ENCODE measurements at places on chromosomes 6 and 20.

GRCh38 chr6:1296542-1296941, 15.4 kb upstream of the FOXQ1 start:
- no peak overlapping the region for H3K4me3 ChIP-seq
- H3K36me3 ChIP-seq = no peaks in the 10 kb centered on the region
- H3K27ac ChIP-seq = no peak overlapping the region

DNA sequence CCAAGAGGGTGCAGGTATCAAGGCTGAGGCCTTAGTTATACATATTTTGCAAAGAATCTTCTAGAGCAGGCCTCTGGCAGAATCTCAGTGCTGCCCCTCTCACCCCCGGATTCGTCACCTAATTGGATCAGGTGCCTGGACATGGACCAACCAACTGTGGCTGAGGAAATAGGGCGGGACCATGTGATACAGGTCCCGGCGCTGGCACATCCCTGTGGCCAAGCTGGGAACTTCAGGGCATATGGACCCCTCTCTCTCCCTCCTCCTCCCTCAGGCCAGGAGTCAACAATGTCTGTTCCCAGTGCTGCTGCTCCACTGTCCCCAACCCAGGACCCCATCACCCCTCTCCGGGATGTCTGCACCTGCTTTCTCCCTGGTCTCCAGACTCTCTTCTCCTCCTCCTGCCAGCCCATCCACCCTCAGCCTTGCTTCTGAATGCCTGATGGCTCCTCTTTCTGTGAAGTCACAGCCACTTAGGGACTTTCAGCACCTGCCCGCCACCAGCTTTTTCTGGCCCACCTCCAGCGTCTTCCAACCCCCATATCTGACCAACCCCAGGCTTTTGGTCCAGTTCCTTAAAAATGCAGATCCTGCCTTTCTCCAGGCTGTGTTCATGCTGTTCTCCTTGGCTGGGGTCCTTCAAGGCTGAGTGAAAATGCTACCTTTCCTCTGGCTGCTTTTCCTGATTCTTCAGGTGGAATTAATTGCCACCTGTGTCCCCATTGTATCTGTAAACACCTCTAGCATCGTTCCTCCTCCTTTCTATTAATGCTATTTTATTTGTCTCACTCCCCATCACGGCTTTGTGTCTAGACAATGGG, 19.0 kb upstream of the MLN start:
- no peak for DNase-seq
- no peak overlapping the region for H3K4me3 ChIP-seq
- no peaks in the 10 kb centered on the region for H3K27me3 ChIP-seq
- H3K4me1 ChIP-seq = no peaks in the 10 kb centered on the region
- H3K27ac ChIP-seq = no peak overlapping the region

GRCh38 chr6:84517741-84518530, 246.5 kb downstream of the TBX18 start:
- no peak overlapping the region for H3K4me3 ChIP-seq
- DNase-seq = no peak
- H3K27ac ChIP-seq = no peak overlapping the region

DNA sequence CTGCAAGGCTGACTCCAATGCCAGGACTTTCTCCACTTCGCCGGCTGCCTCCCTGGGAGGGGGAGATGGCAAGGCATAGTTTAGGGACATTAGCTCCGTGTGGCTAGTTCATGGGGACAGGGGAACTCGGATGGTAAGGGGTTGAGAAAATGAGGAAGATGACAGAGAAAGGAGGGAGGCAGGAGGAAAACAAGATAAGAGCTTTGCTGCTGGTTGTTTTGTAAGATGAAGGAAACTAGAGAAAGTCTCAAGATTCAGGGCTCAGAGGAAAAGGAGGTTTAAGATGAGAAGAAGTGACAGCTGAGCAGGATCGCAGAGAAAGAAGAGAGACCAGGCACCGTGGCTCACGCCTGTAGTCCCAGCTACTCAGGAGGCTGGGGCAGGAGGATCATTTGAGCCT, 180.9 kb upstream of the RREB1 start:
- no peak overlapping the region for H3K4me3 ChIP-seq
- no peaks in the 10 kb centered on the region for H3K4me1 ChIP-seq
- H3K27ac ChIP-seq = no peak overlapping the region

GRCh38 chr20:37295001-37295400, 5.5 kb downstream of the MANBAL start:
- H3K27ac ChIP-seq = peak overlapping the region; percentile 81
- no peaks in the 10 kb centered on the region for H3K27me3 ChIP-seq
- H3K4me3 ChIP-seq = no peak overlapping the region
- H3K36me3 ChIP-seq = no peaks in the 10 kb centered on the region
- DNase-seq = no peak
- H3K4me1 ChIP-seq = peaks cover 23% of the 10 kb centered on the region

GRCh38 chr6:36526066-36526465, 21.2 kb downstream of the STK38 start:
- H3K4me3 ChIP-seq = no peak overlapping the region
- H3K4me1 ChIP-seq = no peaks in the 10 kb centered on the region
- H3K27ac ChIP-seq = no peak overlapping the region
- no peaks in the 10 kb centered on the region for H3K27me3 ChIP-seq

DNA sequence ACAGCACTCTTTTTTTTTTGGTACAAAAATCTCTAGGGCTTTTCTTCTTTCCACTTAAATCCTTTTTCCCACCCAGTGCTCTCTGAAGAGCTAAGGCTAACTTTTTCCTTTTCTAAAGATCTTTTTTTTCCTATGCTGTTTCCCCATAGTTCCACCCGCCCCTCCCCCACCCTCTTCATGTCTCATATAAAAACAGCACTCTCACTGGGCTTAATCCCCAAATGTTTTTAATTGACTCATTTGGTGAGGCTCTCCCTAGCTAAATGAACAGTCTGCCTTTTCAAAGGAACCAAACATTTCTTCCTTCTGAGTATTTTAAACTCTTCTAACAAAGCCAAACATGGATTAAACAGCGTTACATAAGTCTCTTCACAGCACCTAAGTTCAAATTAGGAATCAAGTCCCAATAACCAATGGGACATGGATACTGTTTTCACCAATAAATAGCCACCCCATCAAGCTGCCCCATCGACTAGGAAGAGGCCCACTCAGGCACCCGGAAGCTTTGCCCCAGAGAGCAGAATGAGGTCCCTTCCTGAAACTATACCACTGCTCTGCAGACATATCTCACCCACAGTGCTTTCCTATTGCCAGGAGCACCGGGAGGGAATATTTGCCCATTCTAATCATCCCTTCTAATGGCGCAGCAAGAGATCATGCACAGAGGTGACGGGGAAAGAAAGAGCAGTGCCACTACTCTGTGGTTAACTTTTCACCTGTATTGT, 63.7 kb downstream of the ATXN1 start:
- DNase-seq = no peak
- no peaks in the 10 kb centered on the region for H3K4me1 ChIP-seq
- H3K27me3 ChIP-seq = no peaks in the 10 kb centered on the region
- H3K4me3 ChIP-seq = no peak overlapping the region
- H3K36me3 ChIP-seq = no peaks in the 10 kb centered on the region
- H3K27ac ChIP-seq = no peak overlapping the region

- H3K27me3 ChIP-seq = no peaks in the 10 kb centered on the region
- no peaks in the 10 kb centered on the region for H3K4me1 ChIP-seq
- H3K4me3 ChIP-seq = no peak overlapping the region
- no peak for DNase-seq
Observed at GRCh38 chr6:131226459-131227157, 91.3 kb downstream of the AKAP7 start.

DNA sequence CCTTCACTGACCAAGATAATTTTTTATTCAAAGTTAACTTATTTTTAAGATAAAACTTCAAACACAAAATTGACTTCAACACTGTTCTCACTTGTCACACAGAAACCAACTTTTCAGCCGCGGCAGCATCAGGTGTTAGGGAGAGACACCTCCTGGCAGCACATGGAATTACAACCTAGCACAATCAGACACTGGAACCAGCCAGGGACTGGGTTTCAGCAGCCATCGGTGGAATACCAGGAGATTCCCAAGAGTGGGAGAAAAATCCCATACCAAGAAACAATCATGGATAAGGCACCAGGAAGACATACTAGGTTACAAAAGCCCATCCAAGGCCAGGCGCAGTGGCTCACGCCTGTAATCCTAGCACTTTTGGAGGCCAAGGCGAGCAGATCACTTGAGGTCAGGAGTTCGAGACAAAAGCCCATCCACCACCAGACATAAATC, 70.0 kb downstream of the SNX5 start:
- peak; percentile 76 for DNase-seq
- no peaks in the 10 kb centered on the region for H3K36me3 ChIP-seq
- H3K27ac ChIP-seq = no peak overlapping the region
- no peak overlapping the region for H3K4me3 ChIP-seq
- H3K27me3 ChIP-seq = no peaks in the 10 kb centered on the region
- no peaks in the 10 kb centered on the region for H3K4me1 ChIP-seq

GRCh38 chr20:47718398-47718797, 66.9 kb downstream of the SULF2 start:
- no peaks in the 10 kb centered on the region for H3K27me3 ChIP-seq
- no peaks in the 10 kb centered on the region for H3K4me1 ChIP-seq
- DNase-seq = no peak
- no peak overlapping the region for H3K27ac ChIP-seq
- H3K4me3 ChIP-seq = no peak overlapping the region
